Iris pigment epithelial cell (primary cell): ENCODE measurements at places on chromosomes 12 and 14.

DNA sequence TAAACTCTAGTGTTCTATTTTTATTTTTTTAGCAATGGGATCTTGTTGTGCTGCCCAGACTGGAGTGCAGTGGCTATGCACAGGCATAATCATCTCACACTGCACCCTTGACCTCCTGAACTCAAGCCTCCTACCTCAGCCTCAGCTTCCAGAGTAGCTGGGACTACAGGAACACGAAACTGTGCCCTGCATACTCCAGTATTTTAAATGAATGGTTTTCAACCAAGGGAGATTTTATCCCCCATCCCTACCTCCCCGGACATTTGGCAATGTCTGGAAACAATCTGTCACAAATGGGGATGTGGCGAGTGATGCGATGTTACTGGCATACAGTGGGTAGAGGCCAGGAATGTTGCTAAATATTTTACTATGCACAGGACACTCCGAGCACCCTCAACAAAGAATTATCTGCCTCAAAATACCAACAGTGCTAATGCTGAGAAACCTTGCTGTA, 2.1 kb downstream of the CBX5 start:
- DNase-seq: peak; percentile 35

GRCh38 chr12:85971800-85972199, 97.7 kb downstream of the NTS start:
- DNase-seq: no peak

- DNase-seq: peak; percentile 2
Measured at GRCh38 chr12:34625116-34625515, 602.8 kb downstream of the ALG10 start.

GRCh38 chr12:87001102-87001501, 744.9 kb upstream of the MGAT4C start:
- no peak for DNase-seq

DNA sequence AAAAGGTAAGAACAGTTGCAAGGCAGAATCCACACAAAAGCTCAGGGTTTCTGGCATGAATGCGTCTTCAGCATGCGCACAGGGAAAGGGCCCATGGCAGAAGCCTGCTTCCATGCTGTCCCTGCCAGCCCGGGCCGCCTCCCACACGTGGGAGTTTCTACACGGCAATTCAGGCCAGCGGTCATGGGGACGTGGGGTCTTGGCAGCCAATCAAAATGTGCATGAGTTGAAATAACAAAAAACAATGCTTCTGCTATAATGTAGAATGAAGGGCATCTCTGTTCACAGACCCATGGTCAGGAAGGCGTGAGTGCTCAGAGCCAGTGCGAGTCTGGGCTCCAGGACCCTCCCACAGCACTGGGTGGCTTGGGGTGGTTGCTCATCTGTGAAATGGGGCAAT, 28.6 kb downstream of the AMN start:
- DNase-seq: no peak
